Epithelial cell of prostate (primary cell): ENCODE measurements at places on chromosomes 11 and 22.

DNA sequence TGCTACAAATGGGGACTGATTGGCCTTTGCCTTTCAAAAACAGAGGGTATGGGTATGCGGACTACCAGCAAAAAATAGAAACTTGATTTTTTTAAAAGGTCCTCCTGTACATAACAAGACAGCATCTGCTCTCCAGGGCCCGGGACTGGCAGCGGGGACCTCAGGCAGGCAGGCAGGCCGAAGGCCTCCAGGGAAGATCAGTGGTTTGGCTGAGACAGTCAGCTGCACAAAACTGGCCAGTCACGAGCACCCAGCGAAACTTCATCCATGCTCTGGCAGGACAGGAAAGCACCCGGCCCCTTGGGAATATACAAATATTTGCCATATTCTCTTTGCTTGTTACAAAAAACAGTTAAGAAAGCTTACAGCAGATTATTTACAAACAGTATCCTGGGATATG is 11.0 kb downstream of the RPL27A start:
- DNase-seq: no peak

DNA sequence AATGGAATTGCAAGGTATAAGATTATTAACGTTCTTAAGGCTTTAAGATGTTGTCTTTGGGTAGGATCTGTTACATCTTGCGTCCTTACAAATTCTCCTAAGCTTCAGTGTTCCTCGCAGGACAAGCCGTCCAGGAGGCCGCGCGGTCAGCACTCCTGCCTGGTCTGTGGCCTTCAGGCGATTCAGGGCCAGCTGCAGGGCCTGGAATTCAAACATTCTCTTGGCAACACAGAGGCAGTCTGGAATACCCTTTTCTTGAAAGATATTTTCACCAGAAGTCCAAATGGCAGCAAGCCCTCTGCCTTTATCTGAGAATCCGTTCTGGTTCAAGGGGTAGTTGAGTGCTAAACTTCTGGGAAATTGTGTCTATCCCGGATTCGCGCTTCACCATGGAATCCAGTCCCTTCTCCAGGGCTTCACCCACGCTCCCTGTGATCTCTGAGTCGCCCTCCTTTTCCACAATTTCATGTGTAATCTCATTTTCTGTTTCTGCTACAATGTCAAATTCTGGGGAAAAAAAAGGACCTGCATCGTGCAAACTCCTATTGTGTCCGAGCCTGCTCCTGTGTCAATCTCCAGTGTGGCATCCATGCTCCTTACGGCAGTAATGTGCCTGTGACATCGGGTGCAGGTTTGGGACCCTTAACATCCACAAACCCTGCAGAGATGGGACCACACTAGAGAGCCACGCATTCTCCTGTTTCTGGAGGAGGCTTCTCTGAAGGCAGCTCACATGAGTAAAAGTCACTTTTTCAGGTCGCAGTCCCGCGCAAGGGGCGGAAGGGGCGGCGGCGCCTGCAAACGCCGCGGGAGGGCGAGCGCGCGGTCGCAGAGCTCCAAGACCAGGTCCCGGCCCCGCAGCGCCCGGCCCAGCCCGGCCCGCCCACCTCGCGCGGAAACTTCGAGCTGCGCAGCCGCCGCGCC is 25.4 kb upstream of the SORL1 start:
- no peak for DNase-seq

DNA sequence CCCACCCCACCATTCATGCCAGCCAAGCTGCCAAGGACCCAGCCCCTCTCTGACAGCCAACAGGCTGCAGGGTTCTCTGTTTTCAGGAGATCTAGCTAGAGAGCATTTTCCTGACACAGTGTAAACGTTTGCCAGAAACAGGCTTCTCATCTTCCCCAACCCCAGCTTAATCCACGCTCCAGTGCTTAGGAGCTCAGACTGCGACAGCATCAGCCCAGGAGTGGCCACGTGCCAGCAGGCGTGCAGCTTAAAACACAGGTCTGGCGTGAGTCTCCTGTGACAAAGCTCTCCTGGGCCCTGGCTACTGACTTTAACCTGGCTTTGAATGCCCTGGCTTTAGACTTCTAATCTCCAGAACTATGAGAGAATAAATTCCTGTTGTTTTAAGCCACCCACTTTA is 66.6 kb downstream of the GALNT18 start:
- no peak for DNase-seq

- DNase-seq: no peak
Measured at GRCh38 chr11:113019711-113020110, 58.5 kb downstream of the NCAM1 start.

DNA sequence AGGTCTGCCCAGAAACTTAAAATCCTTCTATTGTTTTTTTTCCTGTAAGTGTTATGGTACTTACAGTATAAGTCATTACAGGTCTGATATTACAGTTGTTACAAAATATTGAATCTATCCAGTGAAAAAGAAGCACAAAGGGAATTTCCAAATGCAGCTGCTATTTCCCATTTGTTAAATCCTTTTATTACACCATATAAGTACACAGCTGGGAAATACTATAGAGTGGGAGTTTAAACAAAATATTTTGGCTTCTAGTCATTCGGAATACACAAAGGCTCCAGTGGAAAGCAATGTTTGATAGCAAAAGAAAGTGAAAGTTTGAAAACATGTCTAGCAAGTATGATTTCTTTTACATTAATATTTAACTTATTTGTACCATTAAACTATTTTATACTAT is 18.0 kb downstream of the SOX6 start:
- DNase-seq: no peak

- no peak for DNase-seq
Measured at GRCh38 chr11:65388731-65389130, 2.3 kb downstream of the FRMD8 start.

GRCh38 chr11:131816051-131816450 is 445.6 kb downstream of the NTM start:
- no peak for DNase-seq

DNA sequence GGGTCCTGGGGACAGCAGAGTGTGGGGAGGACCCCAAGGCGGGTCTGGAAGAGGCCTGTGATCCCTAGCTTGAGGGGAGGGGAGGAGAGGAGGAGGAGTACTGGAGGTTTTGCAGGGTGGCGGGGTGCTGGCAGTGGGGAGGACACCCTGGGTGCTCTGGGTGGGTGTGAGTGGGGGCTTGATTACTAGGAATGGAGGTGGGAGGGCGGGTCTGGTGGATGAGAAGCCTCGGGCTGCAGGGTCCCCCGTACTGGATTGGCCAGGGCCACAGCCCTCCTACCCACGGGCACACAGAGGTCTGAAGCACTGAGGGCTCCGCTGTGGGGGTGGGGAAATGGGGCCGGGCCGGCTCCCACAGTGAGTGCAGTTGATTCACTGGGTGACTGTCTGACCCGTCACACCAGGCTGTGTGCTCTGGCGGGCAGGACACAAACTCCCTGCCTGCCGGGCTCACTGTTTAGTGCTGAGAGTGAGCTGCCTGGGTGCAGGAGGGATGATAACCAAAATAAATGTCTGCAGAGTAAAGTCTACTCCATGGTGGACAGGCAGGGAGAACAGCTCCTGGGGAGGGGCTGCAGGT is 114.2 kb downstream of the CACNA1I start:
- DNase-seq: no peak

GRCh38 chr22:50603511-50604255 is 3.1 kb downstream of the MAPK8IP2 start:
- no peak for DNase-seq

DNA sequence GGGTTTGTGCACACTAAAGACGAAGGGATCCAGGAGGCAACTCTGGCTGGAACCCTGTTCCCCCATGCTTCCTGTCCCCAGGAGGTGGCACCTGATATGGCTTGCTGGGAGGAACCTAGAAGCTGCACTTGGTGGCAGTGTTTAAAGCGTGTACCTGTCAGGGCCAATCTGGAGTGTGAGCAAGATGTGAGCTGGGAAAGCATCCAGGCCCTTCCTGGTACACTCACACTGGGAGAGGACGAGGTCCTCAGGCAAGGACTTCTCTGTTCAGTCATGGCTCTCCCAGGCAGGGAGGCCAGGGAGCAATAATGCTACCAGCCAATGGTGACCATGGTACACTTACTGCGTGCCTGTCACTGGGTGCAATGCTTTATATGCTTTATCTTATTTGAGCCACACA is 130.7 kb upstream of the NECTIN1 start:
- no peak for DNase-seq

DNA sequence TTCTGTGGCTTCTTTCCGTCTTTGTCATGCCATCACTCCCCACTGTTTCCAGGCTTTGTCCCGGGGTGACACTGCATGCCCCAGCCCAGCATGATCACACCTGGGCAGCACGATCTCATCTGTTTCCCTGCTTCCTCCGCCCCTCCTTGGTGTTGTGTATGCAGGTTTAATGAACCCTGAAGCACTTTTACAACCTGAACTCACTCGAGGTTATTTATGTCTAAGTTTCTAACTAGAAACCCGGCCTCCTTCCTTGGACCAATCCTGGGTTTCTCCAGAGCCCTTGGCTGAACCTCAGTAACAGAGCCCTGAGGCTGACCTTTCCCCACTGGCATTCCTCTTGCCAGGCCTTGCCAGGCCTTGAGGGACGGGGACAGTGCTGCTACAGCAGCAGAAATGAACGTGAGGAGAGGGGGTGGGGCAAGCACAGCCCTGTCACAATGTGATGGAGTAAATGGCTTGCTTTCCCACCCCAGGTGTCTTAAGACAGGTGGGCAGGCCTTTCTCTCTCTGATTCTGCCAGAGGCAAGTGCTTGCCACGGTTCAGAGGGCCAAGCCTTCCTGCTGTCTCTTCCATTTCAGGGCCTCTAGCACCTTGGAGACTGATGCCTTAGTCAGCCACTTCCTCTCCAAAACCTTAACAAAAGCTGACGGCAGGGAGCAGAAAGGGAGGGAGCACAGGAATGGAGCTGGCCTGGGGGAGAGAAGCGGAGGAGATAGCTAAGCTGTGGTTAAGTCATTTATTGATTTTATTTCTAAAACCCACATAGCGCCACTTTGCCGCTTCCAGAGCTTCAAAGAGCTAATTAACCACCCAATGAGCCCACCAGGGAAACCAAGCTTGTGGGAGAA is 3.1 kb upstream of the PYGM start:
- DNase-seq: no peak

DNA sequence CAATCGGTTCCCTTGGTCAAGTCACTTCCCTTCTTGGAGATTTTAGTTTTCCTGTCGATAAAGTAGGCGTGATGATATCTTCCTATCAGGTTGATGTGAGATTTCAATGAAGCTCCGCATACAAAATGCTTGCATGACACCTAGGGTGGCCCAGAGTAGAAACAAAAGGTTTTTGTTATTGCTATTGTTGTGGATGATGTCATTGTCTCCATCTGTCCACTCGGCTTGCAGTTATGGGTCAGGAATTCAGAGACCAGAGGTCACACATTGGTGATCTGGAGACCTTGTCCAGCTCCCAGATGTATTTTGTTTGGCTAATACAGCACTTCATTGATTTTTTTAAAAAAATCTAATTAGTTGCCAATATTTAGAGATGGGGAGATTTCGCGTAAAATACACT is 382.1 kb downstream of the MN1 start:
- DNase-seq: no peak

DNA sequence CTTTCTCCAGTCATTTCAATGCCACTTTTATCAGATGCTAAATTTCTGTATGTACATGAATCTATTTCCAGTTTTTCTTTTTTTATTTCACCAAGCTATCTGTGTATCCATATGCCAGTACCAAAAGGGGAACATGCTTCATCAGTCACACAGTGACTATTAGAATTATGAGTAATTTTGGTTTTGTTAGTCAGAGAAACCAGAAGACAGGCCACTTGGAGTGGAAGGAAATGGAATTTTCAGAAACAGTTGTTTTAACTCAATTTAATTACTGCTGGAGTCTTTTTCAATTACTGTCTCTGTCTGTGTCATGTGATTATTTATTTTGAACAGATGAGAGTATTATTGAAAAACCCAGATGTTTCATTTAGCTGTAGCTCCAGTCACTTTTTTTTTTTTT is 84.6 kb upstream of the ANO3 start:
- DNase-seq: no peak

- DNase-seq: no peak
Measured at GRCh38 chr11:119109843-119110242, 2.7 kb downstream of the C2CD2L start.

GRCh38 chr22:44023404-44024287 is 456 bp upstream of the PARVB start:
- DNase-seq: no peak

- no peak for DNase-seq
Measured at GRCh38 chr11:25920356-25920755, 411.6 kb upstream of the ANO3 start.

DNA sequence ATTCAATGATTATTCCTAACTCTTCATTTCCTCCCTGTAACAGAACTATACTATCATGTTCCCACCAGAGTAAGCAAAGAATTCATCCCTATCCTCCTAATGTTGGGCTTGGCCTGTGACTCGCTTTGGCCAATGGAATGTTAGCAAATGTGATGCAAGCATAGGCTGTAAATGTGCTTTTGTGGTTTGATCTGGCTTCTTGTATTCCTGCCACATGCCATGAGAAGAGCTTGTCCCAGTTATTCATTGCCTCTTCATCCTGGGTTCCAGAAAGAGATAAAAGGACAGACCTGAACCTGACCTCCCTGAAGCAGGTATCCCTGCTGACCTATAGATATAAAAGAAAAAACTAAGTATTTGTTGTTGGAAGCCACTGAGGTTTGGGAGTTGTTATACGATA is 51.0 kb downstream of the SYTL2 start:
- DNase-seq: no peak

GRCh38 chr22:18906896-18907295 is 776 bp downstream of the DGCR6 start:
- DNase-seq: no peak

GRCh38 chr11:27864611-27865010 is 164.4 kb upstream of the BDNF start:
- no peak for DNase-seq

DNA sequence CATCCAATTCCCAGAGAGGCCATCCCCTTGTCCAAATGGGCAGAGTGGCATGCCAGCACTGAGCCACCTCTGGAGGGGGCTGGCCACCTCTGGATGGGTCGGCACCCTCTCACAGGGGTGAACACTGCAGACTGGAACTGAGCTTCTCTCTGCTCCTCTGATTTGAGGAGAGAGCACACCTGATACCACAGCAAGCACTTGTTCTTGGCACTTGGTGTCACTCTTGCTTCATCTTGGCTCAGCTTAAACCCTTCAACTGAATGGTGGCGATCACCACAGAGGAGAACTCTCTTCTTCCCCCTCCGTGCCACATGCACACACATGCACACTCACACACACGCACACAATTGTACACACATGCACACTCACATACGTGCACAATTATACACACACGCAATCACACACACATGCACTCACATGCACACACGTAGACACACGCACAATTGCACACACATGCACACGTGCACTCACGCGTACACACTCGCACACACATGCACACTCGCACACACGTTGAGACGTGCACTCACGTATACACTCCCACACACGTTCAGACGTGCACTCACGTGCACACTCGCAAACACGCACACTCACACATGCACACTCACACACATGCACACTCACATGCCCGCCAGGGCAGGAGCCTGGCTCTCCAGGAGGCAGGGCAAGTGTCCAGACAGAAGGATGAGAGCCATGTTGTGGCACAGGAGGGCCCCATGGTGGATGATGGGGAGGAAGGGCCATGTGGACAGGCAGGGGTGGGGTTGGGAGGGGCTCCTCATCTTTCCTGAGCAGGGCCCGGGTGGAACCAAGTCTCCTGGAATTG is 23.4 kb downstream of the OVOL1 start:
- no peak for DNase-seq
